Caco-2 (cell line): ENCODE measurements at places on chromosomes 2 and 18. TPM values are rescaled to one million over a fixed set of nuclear protein-coding genes. Genes with fewer than 3 reads are reported as not detected.

DNA sequence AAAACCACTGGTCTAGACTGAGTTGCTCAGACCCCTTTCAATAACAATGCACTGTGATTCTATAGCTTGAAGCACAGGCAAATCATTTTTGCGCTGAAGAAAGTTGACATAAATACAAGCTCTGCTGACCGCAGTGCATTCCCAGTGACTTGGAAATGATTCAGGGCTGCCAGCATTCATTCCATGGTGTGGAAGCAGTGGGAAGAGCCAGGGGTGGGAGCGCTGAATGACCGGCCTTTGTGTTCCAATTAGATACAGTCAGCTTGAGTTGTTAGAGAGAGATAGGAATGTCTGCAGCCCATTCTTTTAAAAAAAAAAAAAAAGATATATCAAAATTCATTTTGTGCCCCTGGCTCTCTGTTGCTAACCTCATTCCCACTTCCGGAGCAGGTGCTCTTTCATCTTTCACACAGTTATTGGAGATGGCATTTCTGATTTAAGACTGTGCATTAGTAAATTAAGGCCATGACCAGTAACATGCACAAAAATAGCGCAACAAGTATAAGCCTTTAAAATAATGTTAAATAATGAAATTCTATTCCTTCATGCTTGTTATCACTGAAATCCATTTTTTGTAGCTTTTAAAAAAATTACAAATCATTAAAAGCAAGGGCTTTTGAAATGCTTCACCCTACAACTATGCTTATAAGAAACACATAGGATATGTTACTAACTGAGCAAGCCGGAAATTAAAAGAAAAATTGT, 59.4 kb upstream of the CTLA4 start:
- H3K27me3 ChIP-seq: no peaks in the 10 kb centered on the region
- DNase-seq: no peak
- no peak overlapping the region for H3K27ac ChIP-seq
- no peak overlapping the region for H3K4me3 ChIP-seq

DNA sequence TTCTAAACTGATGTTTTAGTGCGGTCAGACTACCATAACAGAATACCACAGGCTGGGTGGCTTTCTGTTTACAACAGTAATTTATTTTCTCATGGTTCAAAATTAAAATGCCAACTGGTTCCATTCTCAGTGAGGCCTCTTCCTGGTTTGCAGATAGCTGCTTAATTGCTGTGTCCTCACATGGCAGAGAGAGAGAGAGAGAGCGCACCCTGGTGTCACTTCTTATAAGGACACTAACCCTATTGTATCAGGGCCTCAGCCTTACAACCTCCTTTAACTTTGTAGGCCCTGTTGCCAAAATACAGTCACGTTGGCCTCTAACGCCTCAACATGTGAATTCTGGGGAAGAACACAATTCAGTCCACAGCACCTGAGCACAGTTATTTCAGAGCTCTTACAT, 37.5 kb upstream of the ZNF385B start:
- H3K27ac ChIP-seq: no peak overlapping the region
- peak; percentile 44 for DNase-seq
- H3K4me1 ChIP-seq: no peaks in the 10 kb centered on the region

- H3K4me1 ChIP-seq: no peaks in the 10 kb centered on the region
- no peak overlapping the region for H3K27ac ChIP-seq
- no peaks in the 10 kb centered on the region for H3K36me3 ChIP-seq
- H3K4me3 ChIP-seq: no peak overlapping the region
- DNase-seq: no peak
Measured at GRCh38 chr2:239636808-239637207, 236.0 kb upstream of the HDAC4 start.

- no peaks in the 10 kb centered on the region for H3K4me1 ChIP-seq
- no peak overlapping the region for H3K27ac ChIP-seq
- H3K27me3 ChIP-seq: no peaks in the 10 kb centered on the region
- no peak for DNase-seq
- no peaks in the 10 kb centered on the region for H3K36me3 ChIP-seq
Measured at GRCh38 chr2:153074207-153074606, 355.8 kb downstream of the ARL6IP6 start.

DNA sequence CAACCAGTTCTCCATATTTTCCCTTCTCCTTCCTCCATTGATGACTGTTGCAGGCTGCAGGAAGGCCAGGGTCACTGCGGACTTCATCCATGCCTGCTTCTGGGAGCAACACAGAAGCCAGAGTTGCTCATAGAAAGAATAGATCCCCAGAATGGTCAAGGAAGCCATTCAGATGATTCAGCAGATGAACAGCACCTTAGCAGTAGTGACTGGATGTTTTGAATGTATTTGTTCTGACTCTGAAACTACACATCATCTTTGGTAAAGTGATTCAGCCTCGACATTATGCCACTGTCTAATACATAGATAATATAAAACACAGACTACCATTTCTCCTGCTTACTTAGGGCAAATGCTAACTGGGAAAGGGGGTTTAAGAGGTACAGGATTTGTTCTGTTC, 411.6 kb downstream of the RND3 start:
- no peaks in the 10 kb centered on the region for H3K36me3 ChIP-seq
- H3K27ac ChIP-seq: peak overlapping the region; percentile 42
- H3K4me3 ChIP-seq: no peak overlapping the region
- DNase-seq: no peak

DNA sequence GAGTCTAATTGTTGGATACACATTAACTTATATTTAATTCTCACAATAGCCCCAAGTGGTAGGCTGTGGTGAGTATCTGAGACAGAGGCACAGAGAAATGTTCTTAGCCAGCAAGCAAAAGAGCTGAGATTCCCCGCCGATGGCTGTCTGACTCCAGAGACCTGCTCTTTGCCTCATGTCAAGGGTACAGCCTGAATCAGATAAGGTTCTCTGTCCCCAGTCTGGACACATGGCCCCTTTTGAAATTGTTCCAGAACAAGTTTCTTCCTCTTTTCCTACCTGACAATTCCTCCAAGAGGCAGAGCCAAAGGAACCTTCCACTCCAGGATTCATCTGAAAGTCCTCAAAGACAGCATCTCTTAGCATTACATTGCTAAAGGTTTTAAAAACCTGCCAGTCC, 512.9 kb upstream of the TNP1 start:
- no peak for DNase-seq
- no peak overlapping the region for H3K27ac ChIP-seq
- no peak overlapping the region for H3K4me3 ChIP-seq
- H3K27me3 ChIP-seq: no peaks in the 10 kb centered on the region
- H3K4me1 ChIP-seq: no peaks in the 10 kb centered on the region
- no peaks in the 10 kb centered on the region for H3K36me3 ChIP-seq

GRCh38 chr2:223970343-223971128, 13.3 kb downstream of the MRPL44 start:
- H3K27me3 ChIP-seq: no peaks in the 10 kb centered on the region
- H3K27ac ChIP-seq: no peak overlapping the region
- no peak overlapping the region for H3K4me3 ChIP-seq

GRCh38 chr18:78904179-78904531, 75.5 kb upstream of the SALL3 start:
- H3K27ac ChIP-seq: no peak overlapping the region
- H3K4me1 ChIP-seq: no peaks in the 10 kb centered on the region
- H3K36me3 ChIP-seq: no peaks in the 10 kb centered on the region
- no peaks in the 10 kb centered on the region for H3K27me3 ChIP-seq
- no peak overlapping the region for H3K4me3 ChIP-seq

DNA sequence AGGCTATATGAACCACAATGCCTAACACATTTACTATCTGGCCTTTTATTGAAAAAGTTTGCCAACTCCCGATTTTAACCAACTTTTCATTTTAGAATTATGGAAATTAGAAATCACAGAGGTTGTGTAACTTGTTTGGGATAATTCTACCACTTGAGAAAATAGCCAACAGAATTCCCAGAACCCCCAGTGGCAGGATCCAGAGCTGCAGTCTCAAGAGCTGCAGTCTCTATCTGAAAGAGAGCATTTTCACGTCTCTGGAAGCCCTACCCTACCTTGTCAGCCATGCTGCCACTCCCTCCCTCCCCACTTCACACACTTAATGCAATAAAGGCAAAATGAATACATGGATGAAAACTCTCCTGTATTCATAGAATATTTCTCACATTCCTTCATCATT, 23.4 kb upstream of the TSPYL6 start:
- no peaks in the 10 kb centered on the region for H3K36me3 ChIP-seq
- DNase-seq: peak; percentile 22
- H3K4me1 ChIP-seq: no peaks in the 10 kb centered on the region
- no peak overlapping the region for H3K27ac ChIP-seq
- no peaks in the 10 kb centered on the region for H3K27me3 ChIP-seq
- no peak overlapping the region for H3K4me3 ChIP-seq

- H3K4me1 ChIP-seq: peaks cover 15% of the 10 kb centered on the region
- H3K4me3 ChIP-seq: no peak overlapping the region
- H3K27me3 ChIP-seq: no peaks in the 10 kb centered on the region
- H3K36me3 ChIP-seq: no peaks in the 10 kb centered on the region
Measured at GRCh38 chr2:149261692-149262091, 68.7 kb upstream of the LYPD6 start.

DNA sequence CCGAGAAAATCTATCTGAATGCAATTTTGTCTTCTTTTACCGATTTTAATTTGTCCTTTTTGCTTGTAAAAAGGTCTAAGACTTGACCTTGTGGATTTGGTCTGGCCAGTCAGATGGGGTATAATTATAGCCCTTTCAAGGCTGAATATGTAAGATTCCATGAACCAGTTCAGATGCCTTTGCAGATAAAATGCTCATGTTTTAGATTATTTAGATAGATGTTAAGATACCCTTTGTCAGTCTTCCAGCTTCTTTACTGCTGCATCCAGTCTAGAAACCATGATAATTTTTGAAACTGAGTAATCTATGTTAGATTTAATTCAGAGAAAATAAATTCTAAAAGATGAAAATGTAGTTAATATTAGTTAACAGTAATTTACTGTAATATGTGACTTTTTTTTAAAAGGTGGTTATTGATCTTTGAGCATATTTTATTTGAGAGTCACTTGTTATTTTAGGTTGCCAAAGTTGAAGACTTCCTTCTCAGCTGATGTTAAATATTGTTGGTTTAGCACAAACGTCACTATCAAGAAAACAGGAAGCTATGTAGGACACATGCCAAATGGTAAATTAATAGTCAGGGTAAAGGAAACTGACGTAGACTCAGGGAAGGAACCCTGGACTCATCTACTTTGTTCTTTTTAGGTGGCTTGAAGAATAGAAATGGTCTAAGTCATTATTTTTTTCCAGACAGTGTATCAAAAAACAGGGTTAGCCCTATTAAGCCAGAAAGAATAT, 29.8 kb downstream of the BABAM2 start:
- no peaks in the 10 kb centered on the region for H3K27me3 ChIP-seq
- no peak overlapping the region for H3K27ac ChIP-seq
- peaks cover 32% of the 10 kb centered on the region for H3K4me1 ChIP-seq
- H3K36me3 ChIP-seq: no peaks in the 10 kb centered on the region; the same call in 1 of the 2 replicates
- DNase-seq: no peak

DNA sequence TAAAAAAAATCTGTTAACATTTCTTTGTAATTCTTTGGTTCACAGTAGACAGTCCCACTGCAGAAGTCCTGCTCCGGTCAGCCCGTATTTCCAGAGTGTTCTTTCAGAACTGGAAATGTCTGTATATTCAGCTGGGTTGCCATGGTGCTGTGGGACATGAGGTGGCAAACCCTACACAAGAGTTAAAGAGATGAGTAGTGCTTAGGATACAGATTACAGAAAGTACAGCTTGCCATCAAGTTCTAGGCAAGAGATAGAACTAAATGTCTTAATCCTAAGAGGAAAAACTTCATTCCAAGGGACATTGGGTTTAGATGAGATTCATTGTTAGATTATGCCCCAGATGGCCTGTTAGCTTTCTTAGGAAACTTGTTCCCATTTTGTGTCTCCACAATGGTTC, 60.1 kb downstream of the FMNL2 start:
- no peaks in the 10 kb centered on the region for H3K27me3 ChIP-seq
- H3K27ac ChIP-seq: no peak overlapping the region
- no peaks in the 10 kb centered on the region; the same call in 1 of the 2 replicates for H3K4me1 ChIP-seq
- H3K4me3 ChIP-seq: no peak overlapping the region
- DNase-seq: no peak

DNA sequence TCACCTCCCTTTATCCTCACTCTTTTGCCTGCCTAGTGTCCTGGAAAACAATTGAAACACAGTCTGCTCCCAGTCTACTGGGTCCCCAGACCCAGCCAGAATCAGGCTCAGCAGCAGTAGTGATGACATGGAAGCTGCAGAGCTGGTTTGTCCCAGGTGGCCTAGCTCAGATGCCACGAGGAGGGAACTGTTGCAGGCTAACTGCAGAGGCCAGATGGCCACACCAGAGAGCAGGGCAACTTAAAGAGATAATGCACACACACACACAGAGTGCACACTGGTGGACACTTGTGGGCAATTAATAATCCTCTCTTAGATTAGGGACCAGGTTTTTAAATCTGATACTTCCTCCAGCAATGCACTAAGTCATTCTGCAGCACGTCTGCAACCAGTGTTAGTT, 42.4 kb downstream of the GYPC start:
- H3K27ac ChIP-seq: no peak overlapping the region
- no peaks in the 10 kb centered on the region for H3K4me1 ChIP-seq
- no peak for DNase-seq
- no peak overlapping the region for H3K4me3 ChIP-seq
- no peaks in the 10 kb centered on the region; the same call in 1 of the 2 replicates for H3K27me3 ChIP-seq
- H3K36me3 ChIP-seq: no peaks in the 10 kb centered on the region

GRCh38 chr2:38153476-38154135, 77.7 kb upstream of the CYP1B1 start:
- H3K36me3 ChIP-seq: no peaks in the 10 kb centered on the region
- no peaks in the 10 kb centered on the region for H3K4me1 ChIP-seq
- H3K27ac ChIP-seq: no peak overlapping the region
- H3K27me3 ChIP-seq: no peaks in the 10 kb centered on the region

DNA sequence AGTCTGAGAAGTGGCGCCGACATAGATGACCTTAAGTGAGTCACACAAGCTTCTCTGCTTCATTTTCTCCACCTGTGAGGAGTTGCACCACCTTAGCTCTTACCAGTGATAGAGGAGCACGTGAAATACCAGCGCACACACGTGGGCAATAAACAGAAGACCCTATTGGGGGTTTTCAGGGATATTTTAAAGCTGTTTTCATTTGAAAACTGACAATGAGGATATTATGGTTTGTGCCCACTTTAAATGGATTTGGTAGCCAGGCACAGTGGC, 47.3 kb upstream of the FZD7 start:
- H3K4me1 ChIP-seq: peaks cover 4% of the 10 kb centered on the region; the same call in 1 of the 2 replicates
- no peak for DNase-seq
- H3K36me3 ChIP-seq: no peaks in the 10 kb centered on the region

The CD8B2 gene
- 0.09 and 0.14 TPM in 2 replicates for total RNA-seq

The PTGR3 gene
- total RNA-seq: 9.3 and 9.6 TPM in 2 replicates

The MAPK4 gene
- 0.63 and 0.88 TPM in 2 replicates for total RNA-seq

The PLB1 gene
- total RNA-seq: 2.4 and 2.8 TPM in 2 replicates

The FBXO15 gene
- total RNA-seq: 0.29 TPM in 1 of 2 replicates, not detected in the other
